Fibroblast of villous mesenchyme (primary cell): ENCODE measurements at places on chromosomes 2 and 18. TPM values are rescaled to one million over a fixed set of nuclear protein-coding genes. Genes with fewer than 3 reads are reported as not detected.

ARHGAP28 gene
- 6.0 and 7.1 TPM in 2 replicates for total RNA-seq

DPYSL5 gene
- total RNA-seq, result not detected in 2 replicates

RAMP1 gene
- total RNA-seq, result 28.0 and 35.0 TPM in 2 replicates

ANKRD62 gene
- not detected in 2 replicates for total RNA-seq

WDFY1 gene
- 113 and 152 TPM in 2 replicates for total RNA-seq
